ENCODE measurements at places on chromosomes 1 and 21.

GRCh38 chr1:113201560-113201959 lies 128.6 kb downstream of the LRIG2 start:
- no peak for DNase-seq

GRCh38 chr21:44486302-44486701 lies 31.0 kb downstream of the LRRC3 start:
- DNase-seq = no peak

GRCh38 chr21:31580866-31581276 lies 78.6 kb upstream of the SOD1 start:
- peak; percentile 43 for DNase-seq

- peak; percentile 61 for DNase-seq
Observed at GRCh38 chr1:185244015-185244747, 72.9 kb downstream of the IVNS1ABP start.

GRCh38 chr21:34531399-34531798 lies 19.4 kb upstream of the KCNE1 start:
- DNase-seq = no peak

GRCh38 chr1:11898831-11899467 lies 27.3 kb downstream of the KIAA2013 start:
- DNase-seq = no peak

- no peak for DNase-seq
Observed at GRCh38 chr1:87325982-87326738, 2.5 kb upstream of the LMO4 start.

- peak; percentile 67 for DNase-seq
Observed at GRCh38 chr1:198620951-198621824, 17.7 kb upstream of the PTPRC start.

- DNase-seq = no peak
Observed at GRCh38 chr1:30942326-30942963, 33.9 kb upstream of the SDC3 start.

All from stimulated activated CD8-positive, alpha-beta memory T cell treated with anti-CD3 and anti-CD28 coated beads, Interleukin-15, amount 100 ng/mL, for 48 hours (primary cell).